Left lung (tissue), 14 donors: ENCODE measurements at places on chromosomes 4 and X.

DNA sequence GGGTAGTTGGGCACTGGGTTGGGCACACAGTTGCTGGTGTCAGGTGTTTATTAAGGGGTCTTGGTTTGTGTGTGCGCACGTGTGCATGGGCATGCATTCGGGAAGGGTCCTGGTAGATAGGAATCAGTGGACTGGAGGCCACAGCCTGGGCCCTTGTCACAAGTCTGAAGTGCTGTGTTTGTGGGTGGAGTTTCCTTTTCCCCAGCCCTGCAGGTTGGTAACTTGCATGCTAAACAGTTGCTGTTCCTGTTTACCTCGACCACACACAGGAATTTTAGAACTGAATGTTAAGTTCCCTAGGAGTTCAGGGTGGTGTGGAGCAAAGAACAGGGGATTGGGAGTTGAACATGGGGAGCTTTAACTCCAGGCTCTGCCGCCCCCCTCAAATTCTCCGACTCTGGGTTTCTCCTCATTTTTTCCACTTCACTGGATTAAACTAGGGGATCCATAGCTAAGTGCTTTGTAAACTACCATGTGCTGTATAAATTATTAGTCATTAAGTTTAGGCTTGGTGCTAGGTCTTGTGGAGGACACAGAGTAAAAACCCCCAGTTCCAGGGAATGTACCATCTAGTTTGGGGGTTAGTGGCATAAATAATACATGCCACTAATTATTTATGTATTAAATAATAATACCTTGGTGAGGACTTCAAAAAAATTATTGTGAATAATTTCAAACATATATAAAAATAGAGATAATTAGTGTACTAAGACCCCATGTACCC, 49.0 kb downstream of the STARD8 start:
- H3K36me3 ChIP-seq = no peaks in the 10 kb centered on the region
- peak overlapping the region; percentile 61 for H3K4me3 ChIP-seq
- peak overlapping the region; percentile 83 for H3K27ac ChIP-seq
- peaks cover 48% of the 10 kb centered on the region for H3K4me1 ChIP-seq

DNA sequence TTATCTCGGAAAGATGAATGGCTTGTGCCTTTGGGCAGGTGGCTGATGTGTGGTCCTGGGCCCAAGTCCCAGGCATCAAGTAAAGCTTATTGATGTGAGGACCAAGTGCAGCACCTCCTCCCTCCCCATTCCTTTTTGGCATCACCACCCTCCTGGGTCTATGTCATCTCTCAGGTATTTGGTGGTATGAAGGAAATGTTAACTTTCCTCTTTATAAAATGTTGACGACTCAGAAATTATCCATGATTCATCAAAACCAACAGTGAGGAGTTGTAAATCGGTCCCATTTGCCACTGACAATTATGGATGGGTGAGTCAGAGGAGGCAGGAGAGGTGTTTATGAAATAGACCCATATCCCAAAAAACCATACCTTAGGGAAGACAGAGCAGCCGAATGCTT, 229.4 kb upstream of the GATB start:
- H3K4me3 ChIP-seq = no peak overlapping the region
- no peaks in the 10 kb centered on the region for H3K36me3 ChIP-seq
- DNase-seq = no peak
- H3K4me1 ChIP-seq = no peaks in the 10 kb centered on the region

GRCh38 chr4:78065508-78066192, 8.5 kb downstream of the FRAS1 start:
- H3K36me3 ChIP-seq = no peaks in the 10 kb centered on the region
- no peaks in the 10 kb centered on the region for H3K4me1 ChIP-seq
- DNase-seq = no peak
- peaks cover 28% of the 10 kb centered on the region for H3K27me3 ChIP-seq

- H3K27me3 ChIP-seq = no peaks in the 10 kb centered on the region
- H3K36me3 ChIP-seq = no peaks in the 10 kb centered on the region
- no peaks in the 10 kb centered on the region for H3K4me1 ChIP-seq
- DNase-seq = no peak
- H3K4me3 ChIP-seq = no peak overlapping the region
Measured at GRCh38 chr4:176270669-176271068, 1.6 kb upstream of the ASB5 start.

GRCh38 chrX:15854080-15854655, 445 bp downstream of the AP1S2 start:
- H3K4me3 ChIP-seq = peak overlapping the region; percentile 54
- DNase-seq = no peak
- H3K4me1 ChIP-seq = peaks cover 3% of the 10 kb centered on the region
- peaks cover 9% of the 10 kb centered on the region for H3K27me3 ChIP-seq

- DNase-seq = no peak
- H3K27me3 ChIP-seq = no peaks in the 10 kb centered on the region
- no peak overlapping the region for H3K27ac ChIP-seq
- no peaks in the 10 kb centered on the region for H3K36me3 ChIP-seq
- no peak overlapping the region for H3K4me3 ChIP-seq
Measured at GRCh38 chr4:53605783-53606182, 14.5 kb upstream of the LNX1 start.

DNA sequence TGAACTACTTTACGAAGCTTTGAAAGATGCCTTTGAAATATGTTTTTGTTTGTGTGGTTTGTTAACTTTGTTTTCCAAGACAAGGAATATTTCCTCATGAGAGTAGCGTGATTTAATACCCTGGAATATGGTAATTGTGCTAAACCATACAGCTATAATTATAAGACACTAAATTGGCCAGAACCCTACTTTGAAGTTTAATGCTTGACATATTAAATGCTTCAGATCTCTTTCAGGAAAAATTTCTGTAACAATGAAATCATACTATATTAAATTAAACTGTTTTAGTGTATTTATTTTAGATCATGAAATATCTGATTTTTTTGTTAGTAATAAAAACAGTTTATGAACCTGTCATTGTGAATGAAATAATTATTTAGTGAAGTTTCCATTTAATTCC, 63.5 kb downstream of the DCLK2 start:
- H3K27me3 ChIP-seq = no peaks in the 10 kb centered on the region
- H3K36me3 ChIP-seq = no peaks in the 10 kb centered on the region
- DNase-seq = no peak
- no peak overlapping the region for H3K4me3 ChIP-seq
- H3K27ac ChIP-seq = no peak overlapping the region
- H3K4me1 ChIP-seq = peaks cover 5% of the 10 kb centered on the region

- H3K4me1 ChIP-seq = no peaks in the 10 kb centered on the region
- no peaks in the 10 kb centered on the region for H3K36me3 ChIP-seq
- DNase-seq = no peak
- no peaks in the 10 kb centered on the region for H3K27me3 ChIP-seq
- H3K4me3 ChIP-seq = no peak overlapping the region
Measured at GRCh38 chr4:171954650-171955049, 141.4 kb downstream of the GALNTL6 start.

- H3K27ac ChIP-seq = peak overlapping the region; percentile 82
- no peaks in the 10 kb centered on the region for H3K4me1 ChIP-seq
- DNase-seq = peak; percentile 53
- peak overlapping the region; percentile 42 for H3K4me3 ChIP-seq
- H3K27me3 ChIP-seq = no peaks in the 10 kb centered on the region
Measured at GRCh38 chrX:150365990-150366911, 3.1 kb downstream of the MAMLD1 start.

- no peaks in the 10 kb centered on the region for H3K36me3 ChIP-seq
- H3K27me3 ChIP-seq = no peaks in the 10 kb centered on the region
- H3K4me3 ChIP-seq = no peak overlapping the region
- no peak overlapping the region for H3K27ac ChIP-seq
- DNase-seq = no peak
- no peaks in the 10 kb centered on the region for H3K4me1 ChIP-seq
Measured at GRCh38 chr4:147037069-147037468, 91.4 kb upstream of the TTC29 start.

DNA sequence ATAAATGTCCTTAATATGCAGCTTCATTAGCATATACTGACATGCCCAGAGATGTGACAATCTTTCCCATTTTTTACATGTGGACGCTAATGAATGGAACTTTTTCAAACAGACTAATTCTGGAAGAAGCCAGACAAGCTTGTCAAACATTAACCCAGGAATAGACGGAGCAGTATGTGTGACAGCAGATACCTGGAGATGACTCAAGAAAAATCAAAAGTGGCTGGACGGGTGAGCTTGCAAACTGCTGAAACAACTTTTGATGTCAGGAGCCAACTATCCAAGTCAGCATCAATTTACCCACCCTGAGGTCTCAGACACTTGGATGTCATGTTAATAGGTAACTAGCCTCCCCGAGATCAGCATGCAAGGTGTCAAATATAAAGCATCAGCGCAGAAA, 183.0 kb downstream of the PACRGL start:
- H3K27me3 ChIP-seq = no peaks in the 10 kb centered on the region
- H3K4me3 ChIP-seq = no peak overlapping the region
- no peak overlapping the region for H3K27ac ChIP-seq

GRCh38 chr4:142095886-142096605, 459.7 kb downstream of the IL15 start:
- no peaks in the 10 kb centered on the region for H3K36me3 ChIP-seq
- H3K4me3 ChIP-seq = no peak overlapping the region
- DNase-seq = no peak
- H3K4me1 ChIP-seq = no peaks in the 10 kb centered on the region
- no peak overlapping the region for H3K27ac ChIP-seq
- H3K27me3 ChIP-seq = no peaks in the 10 kb centered on the region

GRCh38 chr4:64430933-64431332, 21.7 kb upstream of the TECRL start:
- H3K36me3 ChIP-seq = no peaks in the 10 kb centered on the region
- no peak overlapping the region for H3K4me3 ChIP-seq
- no peaks in the 10 kb centered on the region for H3K27me3 ChIP-seq
- H3K27ac ChIP-seq = no peak overlapping the region
- DNase-seq = no peak

DNA sequence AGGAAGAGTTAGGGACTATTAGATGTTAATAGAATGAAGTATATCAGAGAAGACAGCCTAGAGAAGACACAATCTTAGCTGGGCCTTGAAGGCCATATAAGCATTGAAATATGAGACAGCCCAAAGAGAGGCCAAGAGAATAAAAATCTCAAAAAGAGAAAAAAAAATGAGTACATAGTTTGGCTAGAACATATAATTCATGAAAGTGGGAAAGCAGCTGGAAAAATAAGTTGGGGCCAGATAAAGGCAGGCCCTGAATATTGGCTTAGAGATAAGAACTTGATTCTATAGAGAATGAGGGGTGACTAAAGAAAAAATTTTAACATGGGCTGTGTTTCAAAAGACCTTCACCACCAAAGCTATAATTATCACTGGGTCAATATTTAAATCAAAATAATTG, 7.4 kb upstream of the UTP3 start:
- H3K4me1 ChIP-seq = no peaks in the 10 kb centered on the region
- H3K27ac ChIP-seq = no peak overlapping the region
- no peak overlapping the region for H3K4me3 ChIP-seq
- no peaks in the 10 kb centered on the region for H3K36me3 ChIP-seq
- DNase-seq = peak; percentile 60

- no peaks in the 10 kb centered on the region for H3K36me3 ChIP-seq
- peak; percentile 18 for DNase-seq
- no peaks in the 10 kb centered on the region for H3K27me3 ChIP-seq
- no peaks in the 10 kb centered on the region for H3K4me1 ChIP-seq
- no peak overlapping the region for H3K27ac ChIP-seq
Measured at GRCh38 chr4:66837279-66837922, 707.9 kb downstream of the CENPC start.

- H3K36me3 ChIP-seq = no peaks in the 10 kb centered on the region
- no peaks in the 10 kb centered on the region for H3K4me1 ChIP-seq
- no peak within 1 kb of the TSS for H3K27ac ChIP-seq
Measured at GRCh38 chrX:155022585-155022984, at the start of gene F8. TSS of gene F8 (minus strand) at chrX:155022723. CDS start at chrX:155022552, 171 bp downstream.

DNA sequence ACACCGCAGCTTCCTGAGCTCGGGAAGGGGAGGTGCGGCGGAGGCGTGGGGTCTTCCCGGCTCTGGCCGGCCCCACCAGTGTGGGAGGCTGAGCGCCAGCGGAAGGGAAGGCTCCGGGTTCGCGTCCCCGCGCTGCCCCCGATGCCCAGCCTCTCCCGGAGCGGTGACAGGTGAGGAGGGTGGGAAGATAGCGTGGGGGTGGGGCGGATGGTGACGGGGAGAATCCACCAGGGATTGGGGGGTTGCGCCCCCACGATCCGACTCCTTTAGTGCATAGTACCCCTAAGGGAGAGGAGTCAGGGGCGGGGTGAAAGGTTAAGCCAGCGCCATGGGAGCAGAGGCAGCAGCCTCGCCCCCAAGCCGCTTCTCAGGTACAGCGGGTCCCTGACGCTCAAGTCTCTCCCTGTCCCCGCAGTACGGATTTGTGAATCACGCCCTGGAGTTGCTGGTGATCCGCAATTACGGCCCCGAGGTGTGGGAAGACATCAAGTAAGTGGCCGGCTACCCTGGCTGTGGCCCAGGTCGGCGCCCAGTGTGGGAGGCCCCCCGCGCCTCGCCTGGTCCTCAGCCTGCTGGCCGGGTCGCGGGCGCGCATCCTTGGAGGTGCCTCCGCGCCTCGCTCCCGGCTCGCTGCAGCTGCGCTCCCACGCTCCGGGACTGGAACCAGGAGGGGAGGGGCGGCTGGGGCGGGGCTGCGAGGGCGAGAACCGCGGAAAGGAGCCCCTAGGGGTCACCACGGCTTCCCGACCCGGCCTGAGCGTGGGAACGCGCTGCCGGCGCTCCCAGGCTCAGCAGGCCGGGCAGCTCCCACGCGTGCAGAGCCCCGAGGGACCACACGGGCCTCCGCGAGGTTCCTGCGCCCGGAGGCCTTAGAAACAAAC, 791 bp downstream of the GUCY1B1 start:
- no peaks in the 10 kb centered on the region for H3K27me3 ChIP-seq
- DNase-seq = peak; percentile 62

DNA sequence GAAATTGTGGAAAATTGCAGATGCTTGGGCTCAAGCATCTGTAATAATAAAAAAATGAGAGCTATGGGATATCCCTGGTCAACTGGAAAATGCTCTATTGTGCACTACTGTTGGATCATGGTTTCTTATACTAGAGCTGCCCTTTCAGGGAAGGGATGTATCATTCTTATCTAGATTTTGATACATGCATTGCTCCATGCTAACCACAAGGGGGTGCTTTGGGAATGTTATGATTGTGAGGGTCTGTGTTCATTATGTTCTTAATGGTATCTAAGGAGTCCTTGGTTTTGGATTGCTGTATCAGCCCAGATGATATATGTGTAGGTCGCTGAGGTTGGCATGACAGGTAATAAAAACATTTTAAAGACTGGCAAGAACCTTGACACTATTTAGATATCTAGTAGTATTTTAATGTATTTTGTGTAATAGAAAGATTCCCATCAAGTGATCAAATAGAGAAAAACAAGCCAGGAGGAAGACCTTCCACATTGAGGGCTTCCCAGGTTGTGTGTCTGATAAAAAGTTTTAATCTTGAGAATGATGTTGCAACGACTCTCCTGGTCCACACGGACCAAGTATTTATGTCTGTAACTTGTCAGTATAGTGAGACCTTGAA, 49.2 kb upstream of the TLR2 start:
- DNase-seq = peak; percentile 28
- no peak overlapping the region for H3K4me3 ChIP-seq
- no peak overlapping the region for H3K27ac ChIP-seq
- peaks cover 6% of the 10 kb centered on the region for H3K4me1 ChIP-seq
- no peaks in the 10 kb centered on the region for H3K36me3 ChIP-seq

- no peaks in the 10 kb centered on the region for H3K27me3 ChIP-seq
- DNase-seq = no peak
- H3K4me3 ChIP-seq = no peak overlapping the region
- H3K36me3 ChIP-seq = no peaks in the 10 kb centered on the region
- H3K4me1 ChIP-seq = no peaks in the 10 kb centered on the region
Measured at GRCh38 chr4:2304321-2304876, 42.5 kb upstream of the MXD4 start.
